ENCODE measurements at places on chromosomes 1 and 21. TPM values are rescaled to one million over a fixed set of nuclear protein-coding genes. Genes with fewer than 3 reads are reported as not detected.

GRCh38 chr1:200174525-200175295 is 147.2 kb downstream of the NR5A2 start:
- H3K36me3 ChIP-seq, result no peaks in the 10 kb centered on the region
- H3K4me3 ChIP-seq, result no peak overlapping the region
- no peak overlapping the region for H3K27ac ChIP-seq
- no peak for DNase-seq

- no peak overlapping the region for H3K4me3 ChIP-seq
- no peaks in the 10 kb centered on the region for H3K36me3 ChIP-seq
- no peaks in the 10 kb centered on the region for H3K27me3 ChIP-seq
- DNase-seq, result no peak
- no peak overlapping the region for H3K27ac ChIP-seq
These were observed 61.4 kb upstream of the TNFSF18 start for GRCh38 chr1:173112129-173112528.

GBP4 gene
- 99.4 TPM for total RNA-seq

DNA sequence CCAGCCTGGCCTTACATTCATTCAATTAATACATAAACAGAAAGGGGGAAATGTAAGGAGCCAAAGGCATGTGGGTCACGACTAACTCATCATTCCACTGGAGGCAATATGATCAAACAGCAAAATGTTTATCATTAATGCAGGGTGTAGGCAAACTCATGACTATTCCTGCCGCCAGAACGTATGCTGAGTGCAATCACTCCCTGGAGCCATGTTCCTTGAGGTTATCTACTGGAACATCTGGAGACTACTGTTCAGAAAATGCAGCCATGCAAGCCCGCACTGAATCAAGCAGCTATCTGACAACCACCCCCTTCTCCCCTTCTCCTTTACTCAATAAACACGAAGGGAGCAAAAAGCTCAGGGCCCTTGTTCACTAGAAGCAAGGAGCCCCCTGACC is 267.6 kb downstream of the COL11A1 start:
- H3K36me3 ChIP-seq, result no peaks in the 10 kb centered on the region
- no peaks in the 10 kb centered on the region for H3K4me1 ChIP-seq
- no peak for DNase-seq
- no peak overlapping the region for H3K27ac ChIP-seq

GRCh38 chr1:113390871-113391648 is 745 bp downstream of the MAGI3 start:
- no peaks in the 10 kb centered on the region for H3K27me3 ChIP-seq
- peak overlapping the region; percentile 89 for H3K4me3 ChIP-seq
- H3K27ac ChIP-seq, result peak overlapping the region; percentile 86
- H3K4me1 ChIP-seq, result peaks cover 7% of the 10 kb centered on the region
- peak; percentile 43 for DNase-seq
- H3K36me3 ChIP-seq, result no peaks in the 10 kb centered on the region
